T-helper 2 cell treated with Interferon-gamma antibody and Interleukin-4, amounts not matched to agents 5 μg/mL and 100 μg/mL, for 36 hours (primary cell): ENCODE measurements at places on chromosomes 7 and 10.

GRCh38 chr7:29854257-29854938 lies 48.1 kb downstream of the WIPF3 start:
- no peak for DNase-seq
- no peaks in the 10 kb centered on the region for H3K36me3 ChIP-seq
- no peak overlapping the region for H3K27ac ChIP-seq
- H3K4me1 ChIP-seq, result no peaks in the 10 kb centered on the region
- H3K27me3 ChIP-seq, result peaks cover 6% of the 10 kb centered on the region

DNA sequence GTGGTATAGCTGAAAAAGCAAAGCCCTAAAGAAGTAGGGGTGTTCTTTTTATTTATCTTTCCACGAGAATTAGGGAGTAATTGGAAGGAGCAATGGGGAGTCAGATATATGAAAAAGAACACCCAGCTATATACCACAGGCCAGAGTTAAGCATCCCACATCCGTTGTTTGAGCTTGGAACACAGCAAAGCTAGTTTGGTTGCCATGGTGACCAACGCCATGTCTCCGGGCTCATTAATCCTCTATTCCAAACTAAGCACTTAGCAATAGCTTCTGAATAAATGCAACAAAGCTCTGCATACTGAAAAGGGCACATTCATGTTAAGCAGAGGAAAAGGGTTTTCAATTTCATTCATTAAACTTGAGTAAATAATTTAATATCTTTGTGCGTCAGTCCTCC lies 23.5 kb downstream of the ASB4 start:
- no peaks in the 10 kb centered on the region for H3K36me3 ChIP-seq
- H3K4me1 ChIP-seq, result peaks cover 4% of the 10 kb centered on the region
- peak; percentile 30 for DNase-seq
- no peak overlapping the region for H3K27ac ChIP-seq
- no peak overlapping the region for H3K4me3 ChIP-seq

DNA sequence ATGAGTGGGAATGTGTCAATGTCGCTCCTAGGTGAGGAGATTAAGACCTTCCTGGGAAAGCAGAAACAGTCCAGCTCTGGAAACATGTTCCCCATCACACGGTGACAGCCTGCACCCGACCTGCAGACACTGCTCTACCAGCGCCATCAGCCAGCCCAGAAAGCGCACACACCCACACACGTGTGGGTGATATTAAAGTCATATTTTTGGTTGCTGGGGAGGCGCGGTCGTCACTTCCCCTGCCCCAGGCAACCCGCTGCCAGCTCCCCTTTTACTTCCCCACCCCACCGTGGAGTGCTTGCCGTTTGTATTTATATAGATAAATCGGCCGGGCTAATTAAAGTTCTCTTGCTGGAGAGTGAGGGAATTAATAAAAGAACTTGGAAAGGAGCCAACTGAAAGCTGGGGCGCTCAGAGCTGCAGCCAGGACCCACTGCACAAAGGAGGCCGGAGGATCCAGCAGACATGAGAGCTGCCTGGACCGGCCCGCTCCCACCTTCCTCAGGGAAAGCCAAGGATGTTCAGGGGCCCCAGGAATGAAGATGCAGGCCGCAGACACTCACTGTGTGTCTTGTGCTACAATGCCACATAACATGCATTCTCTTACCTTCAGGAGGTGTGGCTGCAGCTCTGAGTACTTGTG lies 145.2 kb upstream of the UNC5B start:
- DNase-seq, result no peak
- H3K36me3 ChIP-seq, result no peaks in the 10 kb centered on the region

- H3K27me3 ChIP-seq, result peaks cover 65% of the 10 kb centered on the region
- H3K4me3 ChIP-seq, result no peak overlapping the region
- DNase-seq, result no peak
- no peak overlapping the region for H3K27ac ChIP-seq
These were observed 3.3 kb downstream of the GRID1 start for GRCh38 chr10:86363184-86363832.

- H3K4me1 ChIP-seq, result no peaks in the 10 kb centered on the region
- H3K4me3 ChIP-seq, result no peak overlapping the region
- H3K36me3 ChIP-seq, result no peaks in the 10 kb centered on the region
These were observed 428.2 kb upstream of the GALNT17 start for GRCh38 chr7:70703785-70704184.

GRCh38 chr7:4110438-4110837 lies 571.7 kb upstream of the FOXK1 start:
- H3K36me3 ChIP-seq, result no peaks in the 10 kb centered on the region
- no peaks in the 10 kb centered on the region for H3K27me3 ChIP-seq
- H3K27ac ChIP-seq, result no peak overlapping the region
- no peaks in the 10 kb centered on the region for H3K4me1 ChIP-seq

DNA sequence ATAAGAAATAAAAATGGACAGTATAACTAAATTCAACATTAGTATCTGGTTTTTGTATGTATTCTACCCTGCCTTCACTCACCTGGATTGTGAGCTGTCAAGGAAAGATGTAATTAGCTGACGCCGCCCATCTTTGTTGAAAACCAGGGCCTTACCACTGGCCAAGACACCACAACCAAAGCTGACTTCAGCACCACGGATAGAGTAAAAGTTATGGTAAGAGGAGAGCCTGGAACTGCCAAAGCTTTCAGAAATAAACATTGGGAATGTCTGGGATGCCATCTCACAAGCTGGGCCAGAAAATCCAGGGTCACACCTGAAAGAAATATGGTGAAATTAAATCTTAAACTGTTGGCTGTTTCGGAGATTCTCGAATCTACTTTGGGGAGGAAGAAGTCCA lies 190.1 kb upstream of the SLC26A5 start:
- H3K27me3 ChIP-seq, result no peaks in the 10 kb centered on the region
- DNase-seq, result no peak
- no peaks in the 10 kb centered on the region for H3K36me3 ChIP-seq
- no peaks in the 10 kb centered on the region for H3K4me1 ChIP-seq

DNA sequence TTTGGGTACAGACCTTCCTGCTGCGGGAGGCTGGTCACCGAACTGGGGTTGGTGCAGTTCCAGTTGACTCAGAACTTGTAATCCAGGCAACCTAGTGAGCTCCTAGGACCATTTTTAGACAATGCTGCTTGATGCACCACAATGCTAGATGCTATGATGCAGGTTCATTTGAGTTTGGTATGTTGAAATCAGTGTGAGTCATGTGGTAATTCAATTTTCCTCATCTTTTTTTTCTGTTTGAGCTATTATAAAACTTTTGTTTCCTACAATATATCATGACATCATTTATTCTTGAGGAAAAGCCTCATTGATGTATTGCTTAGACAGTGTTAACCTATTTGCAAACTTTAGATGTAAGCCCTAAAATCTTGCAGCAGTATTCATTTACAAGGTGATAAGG lies 40.9 kb upstream of the MTPN start:
- H3K4me1 ChIP-seq, result peaks cover 3% of the 10 kb centered on the region
- peaks cover 8% of the 10 kb centered on the region for H3K27me3 ChIP-seq
- H3K4me3 ChIP-seq, result no peak overlapping the region
- no peak overlapping the region for H3K27ac ChIP-seq
- DNase-seq, result no peak

DNA sequence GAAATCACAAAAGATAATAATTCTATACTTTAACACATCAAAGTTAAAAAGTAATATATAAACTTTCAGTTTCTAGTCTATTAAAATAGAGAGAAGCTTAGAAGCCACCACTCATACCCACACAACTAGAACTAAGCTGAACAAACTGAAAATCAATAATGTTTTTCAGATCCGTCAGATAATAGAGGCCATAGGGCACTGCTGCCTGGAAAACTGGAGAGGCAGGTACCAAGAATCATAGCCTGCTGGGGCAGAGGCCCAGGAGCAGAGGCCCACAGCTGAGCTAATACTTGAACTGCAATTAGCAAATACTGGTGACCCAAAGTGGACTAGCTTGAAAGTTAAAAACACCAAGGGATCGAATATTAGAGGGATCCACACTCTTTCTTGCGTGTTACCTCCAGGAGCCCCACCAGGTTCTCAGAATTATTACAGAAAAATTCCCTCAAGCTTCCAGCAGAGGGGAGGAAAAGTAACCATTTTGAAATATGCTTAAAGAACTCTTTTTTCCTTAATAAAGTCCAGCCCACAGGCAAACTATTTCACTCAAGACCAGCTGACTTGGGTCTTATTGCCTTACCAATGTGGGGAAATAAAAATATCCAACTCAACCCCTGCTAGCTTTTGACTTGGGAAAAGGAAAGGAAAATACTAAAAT lies 774.1 kb upstream of the IGFBP3 start:
- no peak overlapping the region for H3K4me3 ChIP-seq
- no peaks in the 10 kb centered on the region for H3K4me1 ChIP-seq

- no peak overlapping the region for H3K4me3 ChIP-seq
- H3K27me3 ChIP-seq, result no peaks in the 10 kb centered on the region
- no peaks in the 10 kb centered on the region for H3K4me1 ChIP-seq
- no peaks in the 10 kb centered on the region for H3K36me3 ChIP-seq
These were observed 128.2 kb downstream of the AKR1D1 start for GRCh38 chr7:138204285-138204981.

DNA sequence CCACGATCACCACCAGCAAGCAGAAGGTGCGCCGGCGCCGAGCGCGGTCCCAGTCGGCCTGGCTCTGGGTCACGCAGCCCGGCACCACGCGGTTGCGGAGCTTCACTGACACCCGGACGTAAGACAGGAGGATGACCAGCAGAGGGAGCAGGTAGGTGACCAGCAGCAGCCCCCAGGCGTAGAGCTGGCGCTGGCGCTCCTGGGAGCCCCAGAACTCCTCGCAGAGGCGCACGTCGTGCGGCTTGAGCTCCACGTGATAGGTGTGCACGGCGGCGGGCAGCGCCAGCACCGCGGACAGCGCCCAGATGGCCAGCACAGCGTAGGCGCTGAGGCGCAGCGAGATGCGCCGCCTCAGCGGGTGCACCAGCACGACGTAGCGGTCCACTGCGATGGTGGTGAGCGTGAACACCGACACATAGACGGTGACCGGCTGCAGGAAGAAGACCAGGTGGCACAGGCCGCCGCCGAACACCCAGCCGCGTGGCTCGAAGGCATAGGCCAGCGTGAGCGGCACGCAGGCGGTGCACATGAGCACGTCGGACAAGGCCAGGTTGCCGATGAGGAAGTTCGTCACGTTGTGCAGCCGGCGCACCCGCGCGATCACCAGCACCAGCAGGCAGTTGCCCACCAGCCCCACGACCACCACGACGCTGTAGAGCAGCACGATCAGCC lies 920 bp downstream of the PRLHR start:
- H3K27ac ChIP-seq, result no peak overlapping the region
- H3K27me3 ChIP-seq, result peaks cover 47% of the 10 kb centered on the region

GRCh38 chr7:28802450-28802849 lies 155.7 kb downstream of the TRIL start:
- DNase-seq, result no peak
- no peaks in the 10 kb centered on the region for H3K4me1 ChIP-seq
- no peaks in the 10 kb centered on the region for H3K27me3 ChIP-seq
- H3K4me3 ChIP-seq, result no peak overlapping the region
- no peak overlapping the region for H3K27ac ChIP-seq
- H3K36me3 ChIP-seq, result no peaks in the 10 kb centered on the region

DNA sequence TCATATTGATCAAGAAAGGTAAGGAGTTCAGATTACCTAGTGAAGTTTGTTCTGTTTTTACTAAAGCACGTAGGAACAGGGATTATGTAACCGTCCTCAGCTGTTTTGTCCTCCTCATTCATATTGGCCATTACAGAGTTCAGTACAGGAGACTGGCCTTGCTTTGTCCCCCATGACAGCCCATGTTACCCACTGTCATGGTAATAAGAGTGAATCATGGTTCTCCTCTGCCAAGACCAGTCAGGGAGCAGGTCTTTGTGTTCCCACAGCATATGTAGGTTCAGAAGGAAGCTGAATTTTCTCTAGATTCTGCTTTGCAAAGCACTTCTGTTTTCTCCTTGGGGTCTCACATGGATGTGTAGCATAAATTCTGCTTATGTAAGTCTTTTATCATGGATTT lies 106.2 kb upstream of the GPR141 start:
- DNase-seq, result no peak
- no peaks in the 10 kb centered on the region for H3K4me1 ChIP-seq
- peaks cover 3% of the 10 kb centered on the region for H3K27me3 ChIP-seq
- no peak overlapping the region for H3K27ac ChIP-seq
- no peaks in the 10 kb centered on the region for H3K36me3 ChIP-seq

- DNase-seq, result no peak
- no peaks in the 10 kb centered on the region for H3K27me3 ChIP-seq
- H3K4me1 ChIP-seq, result peaks cover 32% of the 10 kb centered on the region
- peak overlapping the region; percentile 99 for H3K27ac ChIP-seq
- H3K36me3 ChIP-seq, result peaks cover 47% of the 10 kb centered on the region
These were observed 100.4 kb upstream of the PDGFA start for GRCh38 chr7:620056-620455.

DNA sequence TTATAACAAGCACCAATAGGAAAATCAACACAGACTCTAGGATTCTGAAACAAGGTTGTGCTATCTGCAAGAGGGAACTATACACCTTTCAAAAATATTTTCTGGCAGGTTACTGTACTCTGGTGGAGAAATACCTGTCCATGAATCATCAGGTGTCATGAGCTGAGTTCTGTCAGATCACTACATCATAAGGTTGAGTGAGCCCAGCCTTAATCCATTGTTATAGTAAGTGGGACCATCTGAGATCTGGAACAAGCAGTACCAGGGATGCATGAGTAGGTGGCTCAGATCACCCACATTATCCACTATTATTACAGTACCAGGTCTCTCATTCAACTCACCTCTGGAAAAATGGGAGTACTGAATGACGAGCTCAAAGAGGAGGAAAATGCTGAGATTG lies 212.4 kb downstream of the DGKI start:
- H3K4me1 ChIP-seq, result no peaks in the 10 kb centered on the region
- H3K36me3 ChIP-seq, result no peaks in the 10 kb centered on the region
- H3K27me3 ChIP-seq, result peaks cover 6% of the 10 kb centered on the region
- DNase-seq, result no peak
- no peak overlapping the region for H3K4me3 ChIP-seq

DNA sequence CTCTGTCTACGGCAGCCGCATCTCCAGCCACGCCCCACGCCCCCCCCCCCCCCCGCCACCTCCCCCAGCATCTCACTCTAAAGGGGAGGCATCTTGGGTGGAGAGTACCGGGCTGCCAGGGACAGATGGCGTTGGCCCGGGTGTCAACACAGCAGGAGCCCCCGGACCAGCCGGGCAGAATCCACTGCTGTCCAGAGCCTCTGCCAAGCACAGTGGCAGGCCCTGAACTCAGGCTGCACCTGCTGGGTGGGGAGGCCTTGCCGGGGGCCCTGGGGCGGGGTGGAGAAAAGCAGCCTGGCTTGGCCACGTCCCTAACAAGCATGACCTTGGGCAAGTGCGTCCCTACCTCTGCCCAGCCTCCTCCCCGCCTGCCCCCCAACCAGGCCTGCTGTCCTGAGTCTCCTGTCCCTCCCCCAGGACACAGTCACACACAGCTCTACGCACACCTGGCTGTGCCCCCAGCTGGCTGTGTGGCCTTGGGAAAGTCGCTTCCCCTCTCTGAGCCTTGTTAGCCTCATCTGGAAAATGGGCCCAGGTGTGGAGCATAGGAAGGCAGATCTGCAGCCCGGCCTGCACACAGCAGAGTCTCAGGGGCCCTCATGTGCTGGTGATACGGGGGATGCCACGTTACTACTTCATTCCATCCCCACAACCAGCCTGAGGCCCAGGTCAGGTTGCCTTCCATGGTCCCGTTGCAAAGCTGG lies 45.2 kb downstream of the MICALL2 start:
- no peak overlapping the region for H3K27ac ChIP-seq
- no peak overlapping the region for H3K4me3 ChIP-seq
- no peaks in the 10 kb centered on the region for H3K36me3 ChIP-seq

- H3K27ac ChIP-seq, result no peak overlapping the region
- H3K4me3 ChIP-seq, result no peak overlapping the region
- no peaks in the 10 kb centered on the region for H3K27me3 ChIP-seq
These were observed 329.2 kb upstream of the LRGUK start for GRCh38 chr7:133797818-133798520.

GRCh38 chr10:38003026-38003425 lies 7.4 kb upstream of the ZNF33A start:
- H3K36me3 ChIP-seq, result no peaks in the 10 kb centered on the region
- DNase-seq, result no peak
- no peak overlapping the region for H3K27ac ChIP-seq
- H3K27me3 ChIP-seq, result no peaks in the 10 kb centered on the region
- H3K4me1 ChIP-seq, result no peaks in the 10 kb centered on the region
- H3K4me3 ChIP-seq, result no peak overlapping the region
